ENCODE measurements at places on chromosomes 6 and 20.

DNA sequence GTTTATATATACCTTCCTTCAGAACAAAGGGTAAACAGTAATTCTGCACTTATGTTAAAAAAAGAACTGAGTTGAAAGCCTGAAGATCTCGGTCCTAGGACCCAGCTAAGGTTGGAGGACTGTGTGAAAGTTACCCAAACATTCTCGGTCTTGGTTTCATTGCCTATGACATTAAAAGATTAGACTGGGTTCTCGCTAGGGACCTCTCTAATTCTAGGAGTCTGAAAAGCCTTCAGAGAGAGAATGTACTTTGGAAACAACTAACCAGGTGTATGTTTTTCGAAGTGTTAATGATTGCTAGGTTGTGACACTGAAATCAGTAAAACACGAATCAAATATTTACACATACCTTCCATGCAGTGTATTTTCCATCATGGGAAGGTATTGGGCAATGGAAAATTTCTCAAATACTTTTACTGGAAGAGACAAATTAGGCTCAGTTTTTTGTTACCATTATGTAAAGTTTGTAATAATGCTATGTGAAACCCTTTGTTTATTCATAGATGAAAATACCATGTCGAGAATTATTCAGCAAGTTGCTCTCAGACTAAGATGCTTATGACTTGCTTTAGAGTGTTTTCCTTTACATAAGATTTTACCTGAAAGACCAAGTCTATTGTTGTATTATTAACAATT is 113.7 kb upstream of the LOC128125822 start:
- DNase-seq: no peak

GRCh38 chr6:111832833-111833418 is 40.3 kb downstream of the FYN start:
- no peak for DNase-seq

DNA sequence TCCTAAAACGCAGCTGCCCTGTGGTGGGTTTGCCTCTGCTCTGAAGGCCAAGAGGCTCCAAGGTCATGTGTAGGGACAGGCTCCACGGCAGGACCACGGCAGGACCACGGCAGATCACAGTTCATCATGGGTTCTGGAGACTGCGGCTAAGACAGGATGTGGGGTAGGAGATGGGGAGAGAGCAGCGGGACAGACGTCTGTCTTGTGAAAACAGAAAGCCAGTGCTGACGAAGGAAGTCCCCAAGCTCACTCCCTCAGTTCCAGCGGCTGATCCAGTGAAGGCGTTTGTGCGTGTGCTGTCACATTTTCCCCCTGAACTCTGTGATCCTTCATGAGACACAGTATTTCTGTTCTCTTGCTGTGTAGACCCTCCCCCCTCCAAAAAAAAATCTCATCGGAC is 67.9 kb upstream of the PTGIS start:
- DNase-seq: no peak

DNA sequence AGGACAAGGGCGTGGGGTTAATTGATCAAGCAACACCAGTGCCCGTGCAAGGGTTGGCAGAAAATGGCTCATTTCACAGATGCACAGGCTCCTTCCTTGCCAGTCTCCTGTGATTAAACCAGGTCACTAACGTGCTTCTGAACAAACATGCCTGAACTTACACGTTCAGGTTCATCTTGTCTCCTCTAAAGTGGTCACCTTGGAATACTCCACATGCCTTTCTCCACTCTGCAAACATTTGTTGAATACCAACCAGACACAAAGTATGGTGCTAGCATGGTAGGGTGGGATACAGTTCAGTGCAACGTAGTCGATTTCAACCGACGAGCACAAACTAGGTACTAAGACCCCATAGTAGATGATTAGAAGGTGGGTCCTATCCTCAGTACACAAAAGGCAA is 72.6 kb upstream of the PTPRT start:
- no peak for DNase-seq

- DNase-seq: peak; percentile 62
These were observed 630 bp downstream of the PPP1R3G start for GRCh38 chr6:5085648-5086293.

DNA sequence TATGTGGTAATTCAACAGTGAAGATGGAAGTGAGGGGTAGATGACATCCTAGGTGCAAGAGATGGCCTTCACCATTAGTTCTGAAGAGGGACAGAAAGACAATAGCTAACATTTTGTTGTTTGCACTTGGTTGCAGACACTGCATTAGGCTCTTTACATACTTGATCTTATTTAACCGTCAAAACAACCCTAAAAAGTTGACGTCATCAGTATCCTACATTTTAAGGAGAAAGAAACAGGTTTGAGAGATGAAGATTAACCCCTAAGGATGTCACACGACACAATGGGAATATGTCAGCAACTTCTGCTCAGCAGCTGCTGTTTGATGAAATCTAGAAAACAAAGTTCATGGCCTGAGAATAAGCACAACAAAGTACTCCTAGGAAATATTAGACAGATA is 72.6 kb upstream of the MC3R start:
- DNase-seq: no peak

DNA sequence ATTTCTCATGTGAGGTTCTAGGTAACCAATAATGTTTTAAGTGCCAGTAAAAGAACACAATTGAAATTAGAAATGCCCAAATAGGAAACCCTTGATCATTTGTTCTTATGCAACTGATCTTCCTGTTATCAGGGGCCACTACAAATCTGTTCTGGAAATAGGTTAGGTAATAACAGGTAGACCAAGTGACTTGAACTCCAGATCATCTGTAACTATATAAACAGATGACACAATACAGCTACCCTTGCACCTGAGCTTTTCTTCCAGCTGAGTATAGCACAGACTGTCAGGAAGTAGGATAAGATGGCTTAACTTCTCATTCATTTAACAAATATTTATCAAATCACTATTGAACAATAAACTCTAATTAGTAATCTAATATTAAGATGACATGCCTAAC is 52.5 kb downstream of the MAN1A1 start:
- DNase-seq: no peak

DNA sequence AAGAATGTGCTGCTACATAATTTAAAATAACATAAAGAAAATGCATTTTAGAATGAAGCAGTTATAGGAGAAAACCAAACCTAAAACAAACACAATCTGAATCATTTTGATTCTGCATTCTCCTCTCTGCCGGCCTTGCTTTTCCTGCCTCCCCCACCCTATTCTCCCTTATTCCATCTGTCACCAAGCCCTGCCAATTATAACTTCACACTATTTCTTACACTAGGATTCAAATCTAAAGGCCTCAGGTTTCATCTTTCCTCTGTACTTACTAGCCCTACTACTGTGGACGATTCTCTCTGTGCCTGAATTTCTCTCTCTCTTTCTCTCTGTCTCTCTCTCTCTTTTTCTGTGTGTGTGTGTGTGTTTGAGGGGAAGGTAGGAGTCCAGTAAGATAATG is 18.7 kb upstream of the PRIM2 start:
- no peak for DNase-seq

GRCh38 chr6:23841116-23841515 is 284.9 kb upstream of the NRSN1 start:
- DNase-seq: no peak

DNA sequence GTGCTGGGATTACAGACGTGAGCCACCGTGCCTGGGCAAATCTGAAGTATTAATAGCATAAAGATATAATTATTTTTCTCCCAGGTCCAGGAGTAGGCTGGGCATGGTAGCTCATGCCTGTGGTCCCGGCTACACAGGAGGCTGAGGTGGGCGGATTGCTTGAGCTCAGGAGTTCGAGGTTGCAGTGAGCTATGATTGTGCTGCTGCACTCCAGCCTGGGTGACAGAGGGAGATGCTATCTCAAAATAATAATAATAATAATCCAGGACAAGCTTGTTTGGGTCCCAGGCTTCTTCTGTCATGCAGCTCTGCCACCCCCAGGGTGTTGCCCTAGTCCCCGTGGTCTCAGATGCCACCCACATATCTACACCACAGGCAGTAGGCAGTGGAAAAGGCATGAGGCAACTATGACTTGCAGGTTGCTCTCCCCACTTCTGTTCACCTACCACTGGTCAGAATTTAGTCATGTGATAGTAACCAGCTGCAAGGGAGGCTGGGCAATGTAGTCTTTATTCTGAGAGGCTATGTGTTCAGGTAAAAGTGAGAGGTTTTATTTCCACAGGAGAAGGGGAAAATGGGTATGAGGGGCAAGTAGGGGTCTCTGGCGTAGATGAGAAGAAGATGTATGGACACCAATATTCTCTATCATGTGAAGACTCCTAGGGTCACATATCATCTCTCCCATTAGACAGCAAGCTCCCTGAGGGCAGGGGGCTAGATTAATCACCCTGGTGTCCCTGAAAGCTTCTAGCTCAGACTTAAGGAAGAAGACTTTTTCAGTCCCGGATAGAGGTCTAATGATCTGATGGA is 25.7 kb downstream of the TCF15 start:
- no peak for DNase-seq

- no peak for DNase-seq
These were observed 26.8 kb upstream of the DDR1 start for GRCh38 chr6:30857549-30857948.

GRCh38 chr6:119587537-119587936 is 238.0 kb upstream of the MAN1A1 start:
- no peak for DNase-seq

- no peak for DNase-seq
These were observed 161.4 kb upstream of the AHI1 start for GRCh38 chr6:135658916-135659315.

- DNase-seq: no peak
These were observed 27.4 kb upstream of the BMP2 start for GRCh38 chr20:6740096-6740495.

- no peak for DNase-seq
These were observed 106.3 kb downstream of the PRKN start for GRCh38 chr6:162621246-162621645.

DNA sequence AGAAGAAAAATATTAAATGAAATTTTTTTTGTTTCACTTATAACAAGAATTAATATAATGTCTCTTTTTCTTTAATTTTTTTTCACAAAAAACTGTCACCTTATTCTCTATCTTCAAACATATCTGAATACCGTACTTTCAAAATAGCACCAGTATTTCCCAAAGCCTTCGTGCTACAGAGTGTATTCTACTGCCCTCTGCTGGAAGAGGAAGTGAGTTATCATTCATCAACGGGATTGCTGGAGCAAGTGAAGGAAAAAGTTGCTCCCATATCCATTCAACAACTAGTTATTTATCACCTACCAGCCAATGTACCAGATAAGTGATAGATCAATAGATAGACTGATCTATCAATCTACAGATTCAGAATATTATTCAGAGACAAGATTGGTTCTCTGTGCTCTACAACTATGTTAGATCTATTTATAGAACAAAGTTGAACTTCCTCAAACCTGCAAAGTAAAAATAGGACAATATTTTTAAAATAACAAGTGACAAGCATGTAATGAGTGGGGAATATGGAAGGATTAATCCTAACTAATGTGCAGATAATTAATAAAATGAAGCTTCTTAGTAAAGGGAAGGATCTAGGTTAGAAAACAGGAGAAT is 26.7 kb upstream of the TFAP2B start:
- peak; percentile 66 for DNase-seq

DNA sequence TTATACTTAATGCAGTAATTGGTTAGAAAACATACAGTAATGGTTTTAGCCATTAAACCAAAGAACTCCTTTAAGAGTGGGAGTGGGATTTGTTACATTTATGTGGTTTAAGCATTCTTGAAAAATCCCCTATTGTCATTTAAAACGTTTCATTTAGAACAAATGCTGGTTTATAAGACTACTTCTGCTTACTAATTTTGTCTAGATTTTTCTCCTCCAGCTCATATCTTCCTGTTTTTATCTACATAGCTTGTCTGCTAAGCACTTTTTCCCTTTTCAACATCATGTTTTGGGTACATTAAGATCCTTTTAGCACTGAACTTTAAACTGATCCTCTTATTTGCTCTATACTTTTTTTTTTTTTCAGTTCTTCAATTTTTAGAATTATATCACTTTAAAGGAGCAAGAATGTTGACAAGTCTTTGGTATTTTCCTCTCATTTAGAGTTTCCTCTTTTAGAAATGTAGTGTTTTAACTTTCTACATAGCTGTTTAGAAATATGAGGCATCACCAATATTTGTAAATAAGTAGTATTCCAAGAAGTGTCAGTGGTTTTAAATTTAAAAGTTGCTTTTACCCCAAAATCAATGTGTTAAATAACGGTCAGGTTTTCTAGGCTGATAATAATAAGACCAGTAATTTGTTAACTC is 80.9 kb downstream of the SESN1 start:
- DNase-seq: no peak

GRCh38 chr20:6599876-6600735 is 167.4 kb upstream of the BMP2 start:
- no peak for DNase-seq

DNA sequence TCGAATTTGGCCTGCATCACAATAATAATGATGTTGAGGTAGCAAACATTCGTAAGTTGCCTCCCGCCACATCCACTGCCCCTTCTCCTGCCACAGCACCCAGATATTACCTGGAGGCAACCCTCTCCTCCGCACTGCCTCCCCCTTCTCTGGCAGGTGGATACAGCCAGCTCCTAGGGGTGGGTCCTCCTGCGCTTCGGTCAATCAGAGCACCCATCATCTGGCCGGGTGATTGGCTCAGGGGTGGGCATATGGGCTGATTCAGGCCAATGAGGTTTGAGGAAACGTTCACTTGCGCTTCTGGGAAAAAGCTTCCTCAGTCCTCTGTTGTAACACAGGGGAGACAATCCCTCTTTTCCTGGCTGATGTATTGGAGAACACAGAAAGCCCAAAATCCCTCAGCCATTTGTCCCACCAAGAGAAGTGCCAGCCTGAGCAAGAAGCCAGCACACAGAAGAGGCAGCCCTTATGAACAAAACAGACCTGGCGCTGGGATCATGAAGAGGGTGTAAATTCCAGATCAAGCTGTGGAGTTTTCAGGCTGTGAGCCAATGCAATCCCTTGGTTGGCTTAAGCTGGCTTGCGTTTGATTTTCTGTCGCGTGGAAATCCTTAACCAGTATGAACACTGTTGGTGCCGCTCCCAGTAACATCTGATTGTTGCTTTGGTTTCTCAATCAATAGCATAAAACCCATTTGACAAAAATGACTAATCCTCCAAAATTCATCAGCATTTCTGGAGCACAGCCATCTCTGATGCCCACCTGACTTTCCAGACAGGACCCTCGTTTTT is 82.2 kb downstream of the PRDM1 start:
- DNase-seq: no peak

DNA sequence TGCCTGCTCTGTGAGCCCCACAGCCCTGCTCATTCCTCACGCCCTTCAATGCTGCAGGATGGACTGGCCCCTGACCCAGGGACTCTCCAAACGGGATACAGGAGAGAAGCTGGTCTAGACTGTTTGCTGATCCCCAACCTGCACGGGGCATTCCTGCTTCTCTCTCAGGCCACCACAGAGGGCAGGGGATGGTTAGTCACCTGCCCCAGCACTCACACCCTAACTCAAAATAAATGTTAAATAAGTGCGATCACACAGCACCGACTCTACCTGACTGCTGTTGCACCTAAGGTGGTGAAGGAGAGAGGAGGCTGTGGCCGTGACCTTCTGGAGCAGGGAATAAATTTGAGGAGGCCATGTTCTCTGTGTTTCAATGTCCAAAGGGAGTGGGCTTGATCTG is 39.9 kb upstream of the TGM6 start:
- no peak for DNase-seq

DNA sequence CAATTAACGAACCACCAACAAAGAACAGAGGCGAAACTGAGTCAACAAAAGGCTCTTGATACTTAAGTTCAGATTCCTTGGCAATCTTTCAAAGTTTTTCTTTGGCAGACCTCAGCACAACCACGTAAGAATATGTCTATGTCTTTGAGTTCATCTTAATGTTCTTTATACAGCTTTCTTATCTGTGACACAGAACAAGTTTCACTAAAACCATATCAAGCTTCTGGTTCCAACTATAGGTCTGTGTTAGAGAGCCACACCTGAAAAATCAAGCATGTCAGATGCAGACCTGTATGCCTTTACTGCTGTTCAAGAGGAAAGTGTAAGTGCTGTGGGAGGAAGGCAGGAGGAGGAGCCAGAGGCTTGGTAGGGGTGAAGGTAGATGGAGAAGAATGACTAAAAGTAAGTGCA is 271.3 kb downstream of the KHDC1L start:
- DNase-seq: no peak

Data from GM03348 (cell line).